Kidney glomerular epithelial cell (primary cell): ENCODE measurements at places on chromosomes 1 and 21.
A peak's percentile ranks its signal among the peaks of the same experiment; 100 is the strongest.

GRCh38 chr1:186534401-186534800 lies 73.5 kb upstream of the PDC start:
- DNase-seq: no peak

GRCh38 chr1:165257969-165258459 lies 98.5 kb downstream of the LMX1A start:
- peak; percentile 59 for DNase-seq

DNA sequence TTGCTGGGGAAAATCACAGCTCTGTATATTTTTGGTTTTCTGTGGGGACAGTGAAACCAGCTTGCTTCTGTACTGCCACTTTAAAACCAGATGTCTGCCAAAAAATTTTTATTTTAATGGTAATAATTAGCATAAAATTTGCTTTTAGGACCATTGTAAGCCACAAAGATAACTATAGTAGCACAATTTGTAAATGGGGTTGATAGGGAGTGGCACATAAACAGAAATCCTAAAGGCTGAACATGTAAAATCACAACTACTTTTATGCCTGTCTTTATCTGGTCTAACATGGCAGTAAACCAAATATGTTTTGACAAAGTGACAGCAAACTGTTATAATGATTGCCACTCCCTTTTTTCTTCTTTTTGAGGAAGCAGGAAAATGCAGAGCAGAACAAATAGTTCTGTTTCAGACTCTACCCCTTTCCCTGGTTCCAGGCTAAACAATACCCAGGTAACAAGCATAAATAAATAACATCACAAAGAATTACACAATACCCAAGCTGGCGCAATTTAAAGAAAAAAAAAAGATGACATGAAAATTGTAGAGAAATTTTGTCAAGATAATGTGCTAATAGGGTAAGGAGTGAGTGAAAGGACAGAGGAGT lies 24.0 kb upstream of the CCDC181 start:
- DNase-seq: no peak

DNA sequence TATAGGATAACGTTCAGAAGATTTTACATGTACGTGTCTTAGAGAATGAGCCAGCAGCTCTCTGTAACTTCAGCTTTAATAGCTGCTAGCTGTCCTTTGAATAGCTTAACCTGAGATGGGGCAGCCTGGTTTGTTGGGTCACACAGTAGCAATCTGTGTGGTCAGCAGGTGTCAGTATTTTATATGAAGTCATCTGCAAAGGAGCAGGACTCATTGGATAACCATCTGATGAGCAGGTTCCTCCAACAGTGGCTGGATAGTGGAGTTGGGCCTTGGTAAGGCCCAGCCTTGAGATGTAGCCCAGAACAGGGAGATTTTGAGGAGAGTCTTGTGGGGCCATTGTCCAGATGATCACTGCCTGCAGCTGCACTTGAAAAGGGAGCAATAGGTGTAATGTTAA lies 6.4 kb downstream of the GSTM5 start:
- DNase-seq: peak; percentile 20

DNA sequence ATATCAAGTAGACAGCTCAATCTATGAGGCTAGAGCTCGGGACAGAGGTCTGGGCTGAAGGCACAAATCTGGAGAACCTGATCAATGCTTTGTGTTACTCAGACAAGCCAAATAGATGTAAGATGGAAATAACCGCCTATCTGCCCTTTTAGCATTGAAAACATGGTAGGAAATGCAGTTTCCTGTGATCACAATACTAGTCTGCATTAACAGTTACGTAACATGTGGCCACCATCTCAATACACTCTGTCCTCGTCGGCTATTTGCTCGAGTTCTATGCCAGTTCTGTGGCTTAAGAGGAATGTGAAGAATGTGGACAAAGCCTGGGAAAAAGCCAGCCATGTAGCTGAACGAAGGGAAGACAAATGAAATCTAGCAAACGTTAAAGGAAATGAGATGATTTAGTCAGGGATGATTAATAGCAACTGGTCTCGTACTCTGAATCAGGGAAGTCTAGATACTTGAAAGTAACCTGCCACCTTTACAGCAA lies 73.3 kb downstream of the HSF2BP start:
- DNase-seq: peak; percentile 100
